Retinal pigment epithelial cell (primary cell): ENCODE measurements at places on chromosomes 2 and 18.
A peak's percentile ranks its signal among the peaks of the same experiment; 100 is the strongest.

DNA sequence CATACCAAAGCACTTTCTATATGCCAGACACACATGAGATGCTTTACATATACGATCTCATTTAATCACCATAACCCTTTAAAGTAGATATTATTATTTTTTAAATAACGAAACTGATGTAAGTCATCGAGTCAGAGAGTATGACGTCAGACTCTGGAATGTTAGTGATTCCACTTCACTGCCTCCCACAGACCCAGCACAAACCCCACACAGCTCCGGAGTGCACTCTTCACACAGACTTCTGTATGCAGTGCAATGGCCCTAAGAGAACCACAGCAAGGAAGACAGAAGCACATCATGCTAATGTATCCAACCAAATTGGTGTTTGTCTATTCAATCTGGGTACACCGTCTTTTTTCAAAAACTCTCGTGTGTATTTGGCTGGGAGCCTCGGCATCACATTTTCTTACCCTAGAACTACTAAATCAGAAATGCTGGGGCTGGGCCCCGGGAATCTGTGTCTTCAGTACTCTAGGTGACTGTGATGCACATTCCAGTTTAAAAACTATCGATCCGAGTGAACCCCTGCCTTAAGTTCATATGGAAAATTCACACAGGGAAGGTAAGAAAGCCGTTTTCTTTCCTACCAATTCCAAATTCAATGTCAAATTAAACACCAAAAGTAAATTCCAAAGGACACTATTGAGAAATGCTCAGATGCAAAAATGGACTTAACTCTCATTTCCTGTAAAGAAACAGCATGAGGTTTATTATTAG is 117.7 kb upstream of the ACVR1C start:
- no peak for DNase-seq

GRCh38 chr2:125979886-125980285 is 676.1 kb upstream of the GYPC start:
- no peak for DNase-seq

DNA sequence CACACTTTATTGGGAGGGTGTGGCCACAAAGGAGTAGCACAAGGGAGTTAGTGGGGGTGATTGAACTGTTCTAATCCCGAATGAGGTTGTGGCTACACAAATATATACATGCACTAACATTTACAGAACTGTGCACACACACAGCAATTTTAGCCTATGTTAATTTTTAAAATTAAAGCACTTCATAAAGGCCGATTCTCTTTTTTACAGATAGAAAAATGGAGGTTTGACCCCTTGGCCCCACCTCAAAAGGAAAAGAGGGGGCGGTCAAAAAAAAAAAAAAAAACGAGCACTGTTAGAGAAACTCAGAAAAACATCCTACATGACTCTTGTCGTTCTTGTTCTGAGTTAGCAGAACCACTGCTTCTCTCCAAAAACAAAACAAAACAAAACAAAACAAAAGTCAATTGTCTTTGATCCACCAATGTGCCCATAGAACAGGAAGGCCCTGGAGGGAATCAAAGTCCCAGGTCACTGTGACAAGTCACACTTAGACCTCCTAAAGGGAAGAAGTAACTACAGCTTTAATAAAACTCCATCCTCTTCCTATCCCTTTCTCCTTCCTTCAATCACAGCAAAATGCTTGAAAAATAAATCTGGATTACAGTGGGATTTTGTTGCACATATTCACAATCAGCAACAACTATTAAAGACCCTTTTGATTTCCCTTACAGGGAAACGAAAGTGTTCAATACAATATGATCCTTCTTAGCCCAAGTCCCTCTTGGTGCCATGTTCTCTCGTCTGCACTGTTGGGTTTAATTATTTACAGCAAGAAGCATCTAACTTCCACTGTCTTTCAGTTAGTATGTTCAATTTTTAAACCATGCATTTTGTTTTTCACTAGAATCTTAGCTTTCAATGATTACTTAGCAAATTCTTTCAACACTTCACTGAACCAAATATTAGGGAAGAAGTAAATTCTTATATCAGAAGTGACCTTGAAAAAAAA is 16.6 kb downstream of the LRP2 start:
- DNase-seq = no peak

DNA sequence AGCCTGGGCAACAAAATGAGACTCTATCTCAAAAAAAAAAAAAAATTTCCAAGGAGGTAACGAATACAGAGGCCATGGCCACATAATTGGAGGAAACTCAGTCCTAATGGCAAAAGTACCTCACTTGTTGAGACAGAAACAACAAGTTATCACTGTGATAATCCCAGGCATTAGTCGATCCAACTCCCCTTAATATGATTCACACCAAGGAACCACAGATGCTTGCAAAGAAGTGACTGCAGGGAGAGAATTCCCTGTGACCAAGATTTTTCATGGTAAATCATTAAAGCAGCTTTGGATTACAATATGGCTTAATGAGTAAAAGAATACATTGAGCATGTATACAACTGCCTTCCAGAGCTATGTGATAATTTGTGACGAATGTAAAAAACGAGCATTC is 80.4 kb upstream of the RNU4ATAC start:
- no peak for DNase-seq

DNA sequence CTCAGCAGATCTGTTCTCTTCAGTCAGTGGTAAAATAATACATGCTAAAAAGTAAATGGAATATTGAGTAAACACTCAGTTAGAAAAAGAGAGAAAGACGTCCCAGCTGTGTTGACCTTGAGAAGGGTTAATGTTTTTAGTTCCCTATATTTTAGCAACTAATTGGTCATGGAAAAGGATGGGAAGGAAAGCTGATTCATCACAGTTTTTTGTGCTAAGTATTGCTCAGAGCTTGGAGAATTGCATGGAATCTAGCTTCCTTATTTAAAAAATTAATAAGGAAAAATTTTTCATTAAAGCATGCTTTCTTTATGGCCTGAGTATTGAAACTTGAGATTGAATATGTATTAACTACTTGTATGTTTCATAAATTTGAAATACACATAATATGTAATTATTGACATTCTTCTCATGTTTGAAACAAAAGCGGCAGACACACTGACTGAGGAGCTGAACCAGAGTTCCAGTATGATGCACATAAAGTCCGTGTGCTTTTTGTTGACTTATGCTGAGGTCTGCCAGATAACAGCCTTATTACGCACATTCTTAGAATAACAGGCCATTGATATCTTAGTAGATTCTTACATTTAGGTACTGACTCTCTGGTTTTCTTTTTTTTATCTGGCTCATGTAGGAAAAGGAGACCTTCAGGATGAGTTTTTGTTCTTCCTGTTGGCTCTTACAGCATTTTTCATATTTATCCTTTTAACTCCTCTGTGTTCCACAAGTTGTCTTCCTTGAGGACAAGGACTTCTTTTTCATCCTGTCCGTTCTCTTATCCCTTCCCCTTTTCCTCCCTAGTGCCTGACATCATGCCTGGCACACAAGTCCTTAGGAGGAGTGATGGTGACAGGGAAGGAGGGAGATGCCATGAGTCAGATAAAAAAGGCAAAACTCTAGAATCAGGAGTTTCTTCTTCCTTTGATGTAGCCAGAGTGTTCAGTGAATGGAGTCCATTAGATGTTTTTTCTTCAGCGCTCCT is 194.1 kb downstream of the PTPRM start:
- DNase-seq = no peak

DNA sequence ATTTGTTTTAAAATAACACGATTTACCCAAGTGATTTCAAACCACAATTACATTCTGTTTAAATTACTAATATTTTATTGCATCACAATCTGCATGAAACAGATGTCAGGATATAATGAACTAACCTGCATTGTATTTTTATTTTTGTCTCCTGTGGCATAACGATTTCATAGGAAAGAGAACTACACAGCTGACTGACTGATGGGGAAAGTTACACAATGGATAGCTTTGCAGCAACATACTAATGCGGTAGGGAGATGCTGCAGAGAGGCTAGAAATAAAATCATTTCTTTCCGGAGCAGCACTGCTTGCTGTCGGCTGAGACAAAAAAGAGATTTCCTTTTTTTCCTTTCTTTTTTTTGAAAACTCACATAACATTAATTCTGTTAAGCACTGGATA is 36.9 kb downstream of the SCN1A start:
- no peak for DNase-seq

GRCh38 chr2:25602333-25602723 is 71.0 kb downstream of the DTNB start:
- DNase-seq = no peak

DNA sequence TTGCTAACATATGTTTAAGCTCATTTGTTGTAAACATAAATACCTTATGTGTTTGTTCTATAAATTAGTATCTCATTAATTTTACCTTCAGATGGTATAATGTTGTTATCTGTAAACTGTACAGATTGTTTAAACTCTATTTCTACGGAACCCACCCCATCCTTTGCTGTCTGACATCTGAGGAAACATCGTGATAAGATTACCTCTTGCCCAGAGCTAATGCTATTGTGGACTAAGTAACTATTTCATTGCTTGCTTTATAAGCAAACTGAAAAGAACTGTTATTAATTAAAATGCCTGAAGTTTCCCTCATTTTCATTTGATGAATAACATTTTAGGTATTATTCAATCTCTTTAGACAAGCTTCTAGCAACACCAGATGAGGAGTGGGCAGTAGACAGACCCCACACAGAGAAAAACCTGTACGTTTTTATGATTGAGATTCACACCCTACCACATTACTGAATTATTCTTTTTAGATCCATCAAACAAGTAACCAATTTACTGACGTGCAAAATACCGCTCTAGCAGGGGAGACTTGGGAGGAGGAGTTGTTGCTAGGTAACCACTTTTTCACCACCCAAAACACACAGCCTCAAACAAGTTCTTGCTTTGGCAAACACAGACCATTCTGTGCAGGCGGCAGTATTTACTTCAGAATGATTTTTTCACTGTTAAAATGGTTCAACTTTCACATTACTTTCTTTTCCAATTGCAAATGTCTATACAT is 1.9 kb upstream of the SYT4 start:
- peak; percentile 13 for DNase-seq

DNA sequence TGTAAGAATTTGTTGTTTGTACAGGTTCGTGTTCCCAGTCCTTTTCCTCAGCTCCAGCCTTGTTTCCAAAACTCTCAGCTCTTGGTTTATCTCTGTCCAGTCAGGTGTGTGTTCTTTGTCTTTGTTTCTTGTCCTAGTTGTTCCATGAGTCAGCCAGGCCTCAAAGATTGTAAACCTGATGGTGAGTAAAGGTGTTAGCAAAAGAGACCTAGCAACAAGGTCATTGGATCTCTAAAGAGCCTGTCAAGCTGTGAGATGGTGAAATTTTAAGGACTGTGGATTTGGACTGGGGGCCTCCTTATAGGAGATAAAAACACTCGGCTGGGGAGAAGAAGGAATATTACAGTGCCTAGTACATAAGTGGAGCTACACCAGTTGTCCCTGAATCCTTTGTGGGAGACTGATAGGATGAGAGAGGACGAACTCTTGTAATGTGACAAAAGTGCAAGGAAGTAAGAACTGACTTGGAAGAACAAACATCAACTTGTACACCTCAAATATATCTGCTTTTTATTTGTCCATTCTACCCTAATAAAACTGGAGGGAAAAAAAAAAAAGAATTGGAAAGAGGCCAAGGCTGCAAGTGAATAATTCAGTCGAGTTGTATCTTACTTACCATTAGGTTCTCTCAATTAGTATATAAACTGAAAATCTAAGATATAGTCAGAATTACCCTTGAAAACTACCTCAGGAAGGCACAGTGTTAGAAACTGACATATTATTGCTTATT is 37.2 kb downstream of the ITGA6 start:
- DNase-seq = no peak

- DNase-seq = no peak
These were observed 118.8 kb downstream of the ZBTB7C start for GRCh38 chr18:48290162-48290926.

- no peak for DNase-seq
These were observed 26.5 kb downstream of the MSTN start for GRCh38 chr2:190036071-190036470.

GRCh38 chr18:11037533-11038240 is 111.7 kb downstream of the PIEZO2 start:
- DNase-seq = no peak

DNA sequence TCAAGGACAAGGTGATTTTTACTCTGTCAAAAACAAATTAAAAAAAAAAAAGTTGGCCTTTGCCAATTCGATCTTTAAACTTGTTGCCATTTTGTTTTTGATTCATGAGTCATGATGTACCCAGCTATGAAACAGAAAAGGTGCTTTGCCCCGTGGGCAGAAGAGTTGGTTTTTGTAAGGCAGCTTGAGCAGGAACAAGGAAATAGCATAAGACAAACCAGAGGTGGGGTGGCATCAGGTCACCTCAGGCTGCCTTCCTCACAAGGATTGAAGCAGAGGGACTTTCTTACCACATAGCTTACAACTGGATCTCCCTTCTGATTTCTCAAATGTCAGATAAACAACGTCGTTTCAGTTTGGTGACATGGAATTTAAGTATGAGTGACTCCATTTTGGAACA is 123.8 kb downstream of the ARL4C start:
- DNase-seq = no peak

DNA sequence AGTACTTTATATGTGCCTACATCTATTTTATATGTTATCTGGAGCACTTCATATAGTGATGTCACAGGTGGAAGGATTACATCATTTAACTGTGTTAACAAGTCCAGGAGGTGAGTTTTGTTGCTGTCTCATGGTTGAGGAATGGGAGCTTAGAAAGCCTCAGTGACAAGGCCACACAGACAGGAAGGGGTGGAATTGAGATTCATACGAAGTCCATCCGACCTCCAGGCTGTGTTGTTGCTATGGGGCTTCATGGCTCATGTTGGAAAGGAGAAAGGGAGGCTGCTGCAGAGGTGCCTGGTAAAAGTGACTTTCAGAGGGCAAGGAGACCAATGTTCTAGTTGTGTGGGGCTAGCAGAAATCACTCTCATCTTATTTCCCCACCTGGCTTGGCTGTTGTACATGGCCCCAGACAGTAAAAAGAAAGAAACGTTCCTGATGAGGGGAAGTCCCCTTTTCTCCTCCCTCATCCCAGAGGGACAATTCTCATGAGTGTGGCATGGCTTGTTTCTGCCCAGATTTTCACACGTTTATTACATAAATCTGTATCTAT is 31.0 kb upstream of the GREB1 start:
- DNase-seq = no peak

DNA sequence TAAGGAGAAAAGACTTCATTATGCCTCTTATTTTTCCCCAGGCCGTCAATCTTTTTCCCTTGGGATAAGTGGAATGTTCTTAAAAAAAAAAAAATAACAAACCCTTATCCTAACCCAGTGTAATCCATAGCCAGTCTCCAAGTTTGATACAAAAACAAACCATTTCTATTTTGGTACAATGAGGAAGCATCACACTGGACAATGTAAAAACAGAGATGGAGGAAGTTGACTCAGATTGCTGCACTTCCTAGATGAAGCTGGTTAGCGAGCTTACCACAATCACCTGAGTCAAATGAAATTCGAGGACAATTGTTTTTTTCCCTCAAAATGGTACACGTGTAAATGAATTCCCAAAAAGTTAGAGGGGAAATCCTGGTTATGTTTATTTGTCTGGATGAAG is 259.7 kb downstream of the TCF4 start:
- DNase-seq = no peak

DNA sequence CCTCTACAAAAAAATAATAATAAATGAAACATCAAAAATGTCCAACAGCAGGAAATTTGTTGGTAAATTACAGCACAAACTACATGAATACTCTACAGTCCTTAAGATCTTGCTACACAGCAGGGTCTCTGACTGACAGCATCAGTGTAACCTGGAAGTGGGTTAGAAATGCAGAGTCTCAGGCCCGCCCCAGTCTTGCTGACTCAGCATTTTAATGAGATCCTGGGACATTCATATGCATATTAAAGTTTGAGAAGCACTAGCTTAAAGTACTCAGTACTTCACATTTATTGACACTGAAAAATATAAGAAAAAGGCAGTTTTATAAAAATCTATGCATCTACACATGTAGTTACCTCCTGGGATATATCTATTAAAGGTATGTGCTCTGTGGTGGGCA is 21.7 kb downstream of the ST3GAL5 start:
- DNase-seq = no peak
